NCI-H1694 treated with DMSO at 0.1 percent for 48 hours (cell line): ENCODE measurements at places on chromosomes 16 and 17.

GRCh38 chr17:66469890-66470289 is 167.5 kb downstream of the PRKCA start:
- no peak for DNase-seq

- DNase-seq: peak; percentile 32
Observed at GRCh38 chr17:7220593-7221277, 997 bp downstream of the ACADVL start.

DNA sequence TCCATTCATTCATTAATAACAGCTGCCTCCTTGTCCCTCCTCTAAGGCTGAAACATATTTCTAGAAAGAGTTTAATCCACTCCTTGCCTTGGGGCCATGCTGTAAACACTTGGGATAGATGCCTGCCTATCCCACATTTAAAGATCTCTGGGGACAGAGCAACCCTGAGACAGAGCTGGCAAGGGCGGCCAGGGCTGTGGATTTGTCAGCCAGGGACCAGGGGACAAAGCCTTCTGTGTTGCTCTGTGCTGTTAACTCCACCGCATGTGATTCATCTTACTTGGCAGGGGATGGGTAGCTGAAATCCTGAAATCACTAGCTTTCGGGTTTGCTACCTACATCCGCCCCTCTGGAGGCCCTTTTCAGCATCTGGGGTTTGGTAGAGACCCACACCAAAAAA is 392.9 kb downstream of the SLC39A11 start:
- no peak for DNase-seq

GRCh38 chr16:9094011-9094846 is 2.8 kb downstream of the HAPSTR1 start:
- DNase-seq: no peak

- DNase-seq: no peak
Observed at GRCh38 chr16:89164847-89165680, 6.5 kb upstream of the CDH15 start.

DNA sequence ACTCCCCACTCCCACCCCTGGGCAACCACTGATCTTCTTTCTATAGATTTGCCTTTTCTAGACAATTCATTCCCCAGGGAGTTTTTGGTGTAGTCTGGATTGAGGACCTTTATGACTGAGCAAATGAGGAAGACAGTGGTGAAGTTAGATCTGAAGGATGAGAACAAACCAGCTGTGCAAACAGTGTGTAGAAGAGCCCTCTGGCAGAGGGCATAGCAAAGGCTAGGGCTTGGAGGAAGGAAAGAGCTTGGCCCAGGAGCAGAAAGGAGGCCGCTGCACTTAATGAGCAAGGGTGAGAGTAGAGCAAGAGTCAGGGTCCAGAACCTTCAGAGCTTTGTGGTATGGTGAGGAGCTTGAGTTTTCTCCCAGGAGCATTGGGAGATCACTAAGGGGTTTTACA is 352.7 kb downstream of the CA10 start:
- DNase-seq: no peak

DNA sequence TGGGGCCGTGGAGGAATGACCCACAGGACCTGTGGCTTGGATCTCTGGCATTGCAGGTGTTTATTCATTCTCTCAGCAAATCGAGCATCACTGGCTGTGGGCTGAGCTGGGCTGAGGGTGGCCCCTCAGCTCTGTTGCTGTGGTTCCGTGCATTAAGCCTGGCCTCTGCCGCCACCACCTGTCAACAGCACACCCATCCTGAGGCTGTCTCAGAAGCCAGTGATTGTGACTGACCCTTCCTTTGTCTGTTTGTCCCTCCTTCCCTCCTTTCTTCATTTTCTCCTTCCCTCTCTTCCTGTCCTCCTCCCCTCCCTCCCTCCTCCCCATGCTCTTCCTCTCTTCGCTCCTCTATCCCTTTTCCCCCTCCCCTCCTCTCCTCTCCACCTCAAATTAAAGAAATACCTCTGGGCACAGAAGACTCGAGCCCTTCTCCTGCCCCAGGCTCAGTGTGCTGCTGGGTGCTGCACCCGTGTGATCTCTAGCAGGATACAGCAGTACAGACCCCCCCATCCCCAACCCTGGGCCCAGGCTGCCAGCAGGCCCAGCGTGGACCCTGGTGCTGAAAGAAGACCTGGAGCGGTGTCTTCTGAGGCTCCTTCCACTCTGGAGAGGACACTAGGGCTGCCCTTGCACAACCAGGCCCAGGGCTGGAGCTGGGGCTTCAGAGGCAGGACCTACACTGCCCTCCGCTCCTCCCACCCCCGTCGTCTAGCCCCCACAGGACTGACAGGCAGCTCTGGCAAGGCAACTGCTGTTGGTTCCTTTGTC is 75.9 kb downstream of the PLD6 start:
- no peak for DNase-seq
